Adipocyte (in vitro differentiated cells): ENCODE measurements at places on chromosomes 11 and 22.

- peak; percentile 90 for DNase-seq
Measured at GRCh38 chr11:131977231-131977630, 606.8 kb downstream of the NTM start.

- peak; percentile 96 for DNase-seq
Measured at GRCh38 chr11:128497061-128497775, 90.1 kb downstream of the ETS1 start.

DNA sequence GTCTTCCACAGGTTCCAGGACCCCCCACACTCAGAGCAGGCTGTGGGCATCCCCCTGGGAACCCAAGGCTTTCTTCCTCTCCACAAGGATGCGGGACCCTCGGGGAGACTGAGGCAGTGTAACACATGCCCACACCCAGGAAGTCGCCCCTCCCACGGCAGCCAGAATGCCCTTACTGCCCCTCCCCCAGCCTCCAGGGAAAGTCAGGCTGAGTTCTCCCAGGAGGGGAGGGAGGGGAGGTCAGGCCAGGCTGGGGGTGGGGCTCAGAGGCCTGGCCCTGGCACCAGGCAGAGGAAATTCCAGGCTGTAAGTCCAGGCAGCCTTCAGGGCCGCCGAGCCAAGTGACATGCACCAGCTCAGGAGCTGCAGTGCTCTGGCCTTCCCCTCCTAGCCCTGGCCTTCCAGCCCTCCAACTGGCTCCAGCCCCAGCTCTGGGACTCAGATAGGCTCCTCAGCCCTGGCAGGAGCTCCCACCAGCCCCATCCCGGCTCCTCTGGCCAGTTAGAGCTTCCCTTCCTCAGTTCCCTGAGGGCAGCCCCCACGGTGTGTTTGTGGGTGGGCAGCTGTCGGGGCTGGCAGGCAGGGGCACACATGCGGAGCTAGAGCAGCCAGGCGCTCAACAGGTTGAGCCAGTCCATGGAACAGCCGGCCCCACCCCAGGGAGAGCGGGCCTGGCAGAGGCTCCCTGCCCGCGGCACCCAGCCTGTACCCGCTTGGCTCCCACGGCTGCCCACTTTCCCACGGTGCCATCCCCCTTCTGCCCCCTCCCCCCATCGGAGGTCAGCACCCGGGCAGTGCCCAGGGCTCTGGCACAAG is 3.6 kb downstream of the BCL9L start:
- DNase-seq: peak; percentile 86

DNA sequence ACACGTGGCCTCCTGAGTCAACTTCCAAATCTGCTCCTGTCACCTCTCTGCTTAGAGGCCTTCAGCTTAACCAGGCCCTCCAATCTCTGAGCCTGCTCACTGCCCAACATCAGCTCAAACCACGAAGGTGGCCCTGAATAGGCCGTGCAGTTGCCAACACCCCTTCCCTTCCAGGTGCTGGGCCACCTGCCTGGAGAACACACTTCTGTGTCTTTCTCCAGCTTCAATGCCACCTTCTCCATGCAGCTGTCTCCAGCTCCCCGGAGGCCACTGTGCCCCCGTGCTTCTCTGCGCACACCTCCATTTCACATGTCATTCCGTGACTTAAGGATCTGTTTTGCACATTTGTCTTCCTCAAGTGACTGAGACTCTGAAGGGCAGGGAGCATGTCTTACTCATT is 5.3 kb downstream of the RELA start:
- no peak for DNase-seq
